T-helper 2 cell treated with Interferon-gamma antibody and Interleukin-4, amounts not matched to agents 100 ng/mL and 5 ng/mL, for 36 hours (primary cell): ENCODE measurements at places on chromosomes 3 and 15. TPM values are rescaled to one million over a fixed set of nuclear protein-coding genes. Genes with fewer than 3 reads are reported as not detected.

Gene TEX55
- not detected in 2 replicates for total RNA-seq

Gene UNC13C
- total RNA-seq: not detected in 2 replicates

Gene SMCO1
- total RNA-seq: not detected in 2 replicates

Gene GPR160
- 9.5 and 9.6 TPM in 2 replicates for total RNA-seq

Gene ALCAM
- 12.0 and 13.1 TPM in 2 replicates for total RNA-seq

Gene CCDC13
- total RNA-seq: 0.45 TPM in 1 of 2 replicates, not detected in the other

Gene DAZL
- total RNA-seq: 0.07 TPM in 1 of 2 replicates, not detected in the other

Gene TTLL13
- 0.34 and 1.1 TPM in 2 replicates for total RNA-seq

Gene DPPA4
- not detected in 2 replicates for total RNA-seq

Gene AQP9
- total RNA-seq: not detected in 2 replicates

Gene KIF9
- total RNA-seq: 2.3 and 2.8 TPM in 2 replicates

Gene ADAMTS17
- 0.52 and 1.7 TPM in 2 replicates for total RNA-seq

Gene TNNC1
- total RNA-seq: 0.23 and 0.27 TPM in 2 replicates
